Islet precursor cell (in vitro differentiated cells): ENCODE measurements at places on chromosomes 13 and 19.

GRCh38 chr19:29596885-29597525, 9.1 kb upstream of the POP4 start:
- DNase-seq: no peak

- no peak for DNase-seq
Measured at GRCh38 chr19:34988119-34988518, 12.0 kb upstream of the GRAMD1A start.

DNA sequence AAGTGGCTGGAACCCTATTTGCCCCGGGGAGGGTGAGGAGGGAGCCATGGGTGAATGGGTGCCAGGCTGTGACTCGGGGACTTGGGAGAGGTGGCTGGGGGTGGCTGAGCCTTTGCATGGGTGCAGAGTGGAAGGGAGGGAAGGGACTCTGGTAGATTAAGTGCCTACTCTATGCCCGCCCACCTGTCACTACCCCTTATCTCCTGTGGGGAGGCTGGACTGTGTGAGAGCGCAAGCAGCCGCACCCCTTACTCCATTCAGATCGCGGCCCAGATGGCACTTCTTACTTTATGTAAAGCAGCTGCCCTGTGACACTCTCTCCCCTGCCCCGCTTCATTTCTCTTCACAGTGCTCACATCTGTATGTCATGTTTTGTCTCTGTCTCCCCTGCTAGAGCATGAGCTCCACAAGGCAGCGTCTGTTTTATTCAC, 2.9 kb downstream of the KASH5 start:
- no peak for DNase-seq

DNA sequence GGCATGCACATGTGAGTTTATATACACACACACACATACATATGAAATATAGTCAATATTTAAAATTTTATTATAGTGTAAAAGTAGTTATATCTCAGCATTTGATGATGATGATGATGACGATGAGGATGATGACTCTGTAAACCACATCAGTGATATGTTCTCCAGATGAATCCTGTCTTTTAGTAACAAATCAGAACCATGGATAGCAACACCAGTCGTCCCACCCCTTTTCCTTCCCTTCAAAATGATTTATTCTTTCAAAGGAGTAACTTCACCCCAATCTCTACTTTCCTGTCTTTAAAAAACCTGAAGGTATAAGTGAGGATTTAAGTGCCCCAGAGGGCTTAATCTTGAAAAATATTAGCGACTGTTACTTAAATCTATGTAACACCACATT, 74.1 kb downstream of the DCLK1 start:
- no peak for DNase-seq

DNA sequence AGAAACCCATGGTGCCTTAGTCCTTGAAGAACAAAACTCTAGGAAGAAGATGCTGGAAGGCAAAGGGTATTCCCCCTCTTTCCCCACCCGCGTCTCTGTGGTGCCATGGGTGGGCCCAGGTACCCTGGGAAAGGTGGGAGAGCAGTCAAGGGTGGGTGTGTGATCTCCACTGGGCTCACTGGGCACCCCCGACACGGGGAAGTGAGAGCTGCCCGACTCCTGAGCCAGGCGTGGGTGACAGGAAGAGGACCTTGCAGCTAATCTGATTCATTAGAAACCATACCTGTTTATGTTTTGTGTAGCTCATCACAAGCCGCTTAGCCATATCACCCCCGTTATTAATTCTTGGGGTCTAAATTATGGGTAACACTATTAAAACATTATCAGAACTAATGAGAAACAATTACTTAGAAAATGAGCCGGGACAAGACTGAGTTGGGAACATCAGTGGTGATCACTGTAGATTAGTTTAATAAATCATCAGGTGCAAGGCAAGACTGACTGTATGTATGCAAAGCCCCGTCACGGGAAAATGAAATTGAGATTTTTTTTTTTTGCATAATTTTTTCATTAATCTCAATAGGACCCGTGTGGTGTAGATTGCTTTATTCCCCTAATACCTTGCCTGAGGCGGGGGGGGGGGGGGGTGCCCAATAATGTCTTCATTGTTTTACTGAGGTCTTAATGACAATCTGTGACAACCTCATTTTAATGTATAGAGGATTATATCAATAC, 77.3 kb downstream of the ZIC5 start:
- no peak for DNase-seq

- DNase-seq: no peak
Measured at GRCh38 chr13:99185606-99186005, 15.0 kb upstream of the UBAC2 start.
